ENCODE measurements at places on chromosomes 7 and 10.

- DNase-seq, result peak; percentile 69
Observed at GRCh38 chr7:49014870-49015269, 90.5 kb downstream of the CDC14C start.

GRCh38 chr7:6071406-6071805, 40.2 kb downstream of the ANKRD61 start:
- no peak for DNase-seq

- no peak for DNase-seq
Observed at GRCh38 chr7:6653071-6654003, 16.2 kb downstream of the ZNF316 start.

DNA sequence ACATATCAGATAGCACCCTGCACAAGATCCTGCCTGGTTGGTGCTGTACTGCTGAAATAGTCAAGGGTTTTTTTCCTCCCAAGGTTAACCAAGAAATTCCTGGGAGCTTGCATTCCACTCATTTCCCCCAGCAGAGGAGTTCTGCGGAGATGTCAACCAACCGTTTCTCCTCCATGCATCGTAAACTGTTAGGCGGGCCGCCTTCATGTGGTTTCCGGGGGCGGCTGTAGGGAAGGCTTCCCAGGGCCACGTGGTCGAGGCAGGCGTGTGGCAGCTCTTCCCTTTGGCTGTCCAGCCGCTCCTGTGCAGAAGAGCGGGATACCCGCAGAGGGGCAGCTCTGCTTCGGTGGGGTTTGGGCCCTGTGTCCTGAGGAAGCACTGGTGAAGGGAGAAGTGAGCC, 113.7 kb downstream of the RGS10 start:
- DNase-seq, result no peak

- no peak for DNase-seq
Observed at GRCh38 chr10:12360461-12360860, 11.1 kb downstream of the CAMK1D start.

- DNase-seq, result no peak
Observed at GRCh38 chr10:31288962-31289361, 30.1 kb upstream of the ZEB1 start.

DNA sequence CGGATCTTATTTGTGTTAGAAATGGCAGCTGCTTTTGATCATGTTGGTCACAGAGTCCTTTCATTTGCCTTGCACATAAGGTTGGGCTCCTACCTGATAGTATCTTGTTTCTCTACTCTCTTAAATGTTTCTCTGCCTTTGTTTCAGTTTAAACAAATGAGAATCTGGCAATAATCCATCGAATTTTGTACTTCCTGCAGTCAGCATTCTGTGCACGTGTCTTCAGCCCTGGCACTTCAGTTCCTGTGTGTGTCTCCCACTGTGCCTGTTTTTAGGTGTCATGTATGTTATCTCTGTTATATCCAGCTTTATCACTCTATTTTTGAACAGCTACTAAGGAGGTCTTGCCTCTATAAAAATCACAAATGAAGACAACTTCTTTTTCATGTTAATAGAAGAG, 28.4 kb upstream of the PTER start:
- no peak for DNase-seq

GRCh38 chr10:23478570-23478969, 39.7 kb downstream of the OTUD1 start:
- DNase-seq, result no peak

DNA sequence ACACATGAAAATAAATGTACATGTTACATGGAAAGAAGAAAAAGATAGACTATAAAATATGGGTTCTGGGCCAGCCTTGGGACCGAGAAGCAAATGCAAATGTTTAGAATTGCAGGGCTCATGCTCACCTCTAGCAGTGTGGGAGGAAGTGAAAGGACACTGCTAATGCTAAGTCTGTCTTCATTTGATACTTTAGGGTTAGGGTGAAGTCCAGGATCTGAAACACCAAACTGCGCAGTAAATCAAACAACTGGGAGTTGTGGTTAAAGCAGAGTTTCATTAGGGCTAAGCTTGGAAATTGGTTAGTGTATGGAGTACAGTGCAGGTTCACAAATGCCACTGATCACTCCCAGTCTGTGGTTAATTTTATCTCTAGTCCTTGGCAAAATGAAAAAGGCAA, 73.2 kb upstream of the PDK4 start:
- DNase-seq, result no peak

Data from ACHN (cell line).